ENCODE measurements at places on chromosomes 6 and 20.

DNA sequence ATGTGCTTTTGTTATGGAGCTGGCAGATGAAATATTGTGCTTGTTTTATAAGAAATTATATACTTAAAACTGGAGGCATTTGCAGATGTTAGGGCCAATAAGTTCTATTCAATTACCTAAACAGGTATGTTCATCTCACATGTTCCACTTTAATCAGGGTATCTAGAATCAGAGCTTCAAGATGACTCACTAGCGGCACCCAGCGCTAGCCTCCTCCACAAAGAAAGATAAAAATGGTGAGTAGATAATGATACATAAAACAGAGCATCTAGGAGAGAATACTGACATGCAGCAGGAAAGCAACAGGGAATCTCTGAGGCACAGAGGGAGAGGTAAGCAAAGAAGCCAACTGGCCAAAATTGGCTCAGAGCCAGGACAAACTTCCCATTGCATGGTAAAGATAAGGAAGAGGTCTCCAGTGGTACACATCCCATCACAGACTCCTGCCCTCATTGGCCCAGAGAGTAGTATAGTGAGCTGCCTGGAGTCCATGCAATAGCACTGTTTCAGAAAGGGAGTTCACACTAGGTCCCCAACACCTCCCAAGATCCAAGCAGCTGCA is 200.7 kb upstream of the SPTLC3 start:
- no peak for DNase-seq

GRCh38 chr6:164214066-164214465 is 799.5 kb downstream of the QKI start:
- no peak for DNase-seq

DNA sequence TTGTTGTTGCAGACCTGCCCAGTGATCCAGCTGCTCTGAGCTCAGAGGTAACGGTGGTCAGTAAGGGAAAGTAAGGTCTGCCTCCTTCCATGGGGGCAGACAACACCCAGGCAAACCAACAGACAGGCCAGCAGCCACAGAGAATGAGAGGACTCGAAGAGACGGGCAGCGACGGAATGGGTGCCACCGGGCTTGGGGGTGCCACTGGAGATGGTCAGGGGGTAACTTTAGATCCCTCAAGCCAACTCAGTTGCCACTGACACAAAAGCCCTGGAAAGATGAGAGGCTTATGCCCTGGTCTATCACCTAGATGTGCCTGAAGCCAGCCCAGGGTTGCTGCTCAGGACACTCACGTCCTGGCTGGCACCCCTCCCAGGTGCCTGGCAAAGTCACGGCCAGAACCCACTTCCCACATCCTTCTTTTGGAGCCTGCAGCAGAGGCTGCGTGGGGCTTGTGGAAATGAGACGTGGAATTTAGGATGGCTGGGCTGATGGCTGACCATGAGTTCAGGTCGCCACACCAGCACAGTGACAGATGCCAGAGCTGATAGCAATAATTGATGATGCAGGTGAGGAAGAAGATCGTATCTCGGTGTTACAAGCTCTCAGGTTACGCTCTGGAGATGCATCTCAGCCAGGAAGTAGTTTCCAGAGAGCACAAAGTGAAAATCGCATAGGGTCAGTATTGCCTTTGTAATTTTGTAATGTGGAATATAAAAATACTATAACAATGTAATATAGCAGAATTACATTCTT is 209.1 kb downstream of the SYNDIG1 start:
- no peak for DNase-seq

DNA sequence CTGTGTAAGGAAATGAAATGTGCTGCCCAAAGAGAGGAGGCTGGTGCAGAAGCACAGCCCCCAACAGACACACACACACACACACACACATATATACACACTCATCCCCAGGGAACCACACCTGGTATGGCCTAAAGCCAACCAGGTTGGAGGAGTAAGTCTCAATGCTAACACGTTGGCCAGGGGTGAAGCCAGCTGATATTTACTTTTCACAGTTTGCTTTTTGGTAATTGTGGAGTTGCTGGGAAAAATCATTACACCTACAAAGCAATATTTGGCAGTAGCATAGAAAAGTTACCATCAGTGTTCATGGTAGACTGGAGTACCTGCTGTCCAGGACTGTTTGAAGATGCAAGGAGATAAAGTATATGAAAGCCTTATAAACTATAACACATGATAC is 50.3 kb upstream of the NAA20 start:
- DNase-seq = no peak

DNA sequence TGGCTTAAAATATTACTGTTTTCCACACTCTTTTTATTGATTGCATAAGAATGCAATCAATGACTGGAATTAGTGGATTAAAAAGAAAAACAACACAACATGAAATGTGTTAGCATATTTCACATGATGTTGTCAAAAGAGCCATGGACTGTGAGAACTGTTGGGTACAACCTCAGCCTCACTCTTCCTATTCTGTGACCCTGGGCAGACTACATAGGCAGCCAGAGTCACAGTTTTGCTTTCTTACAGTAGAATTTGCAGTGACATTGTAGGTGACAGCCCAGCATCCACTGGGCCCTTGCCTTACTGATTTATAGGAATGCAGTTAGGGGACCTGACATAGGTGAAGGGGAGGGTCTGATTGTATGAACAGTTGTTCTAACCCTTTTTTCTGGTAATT is 471.4 kb upstream of the SLC35B3 start:
- no peak for DNase-seq

GRCh38 chr6:162708971-162709370 is 18.6 kb downstream of the PRKN start:
- DNase-seq = no peak

DNA sequence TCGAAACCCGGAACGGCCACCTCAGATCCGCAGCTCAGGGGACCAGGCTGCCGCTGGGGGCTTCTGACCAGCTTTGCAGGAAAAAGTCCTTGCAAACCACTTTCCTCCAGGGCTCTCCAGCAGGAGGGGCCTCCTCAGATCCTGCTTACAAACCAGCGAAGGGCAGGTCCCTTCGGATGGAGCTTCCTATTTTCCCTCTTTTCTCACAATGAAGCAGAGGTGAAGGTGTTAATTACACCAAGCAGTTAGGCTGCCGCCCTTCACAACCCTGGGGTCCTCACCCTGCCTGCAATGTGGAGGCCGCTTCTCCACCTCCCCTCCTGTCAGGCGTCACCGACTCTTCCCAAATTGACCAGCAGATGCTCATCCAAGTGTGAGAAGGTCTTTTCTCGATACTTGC is 5.7 kb downstream of the ARHGAP40 start:
- no peak for DNase-seq

DNA sequence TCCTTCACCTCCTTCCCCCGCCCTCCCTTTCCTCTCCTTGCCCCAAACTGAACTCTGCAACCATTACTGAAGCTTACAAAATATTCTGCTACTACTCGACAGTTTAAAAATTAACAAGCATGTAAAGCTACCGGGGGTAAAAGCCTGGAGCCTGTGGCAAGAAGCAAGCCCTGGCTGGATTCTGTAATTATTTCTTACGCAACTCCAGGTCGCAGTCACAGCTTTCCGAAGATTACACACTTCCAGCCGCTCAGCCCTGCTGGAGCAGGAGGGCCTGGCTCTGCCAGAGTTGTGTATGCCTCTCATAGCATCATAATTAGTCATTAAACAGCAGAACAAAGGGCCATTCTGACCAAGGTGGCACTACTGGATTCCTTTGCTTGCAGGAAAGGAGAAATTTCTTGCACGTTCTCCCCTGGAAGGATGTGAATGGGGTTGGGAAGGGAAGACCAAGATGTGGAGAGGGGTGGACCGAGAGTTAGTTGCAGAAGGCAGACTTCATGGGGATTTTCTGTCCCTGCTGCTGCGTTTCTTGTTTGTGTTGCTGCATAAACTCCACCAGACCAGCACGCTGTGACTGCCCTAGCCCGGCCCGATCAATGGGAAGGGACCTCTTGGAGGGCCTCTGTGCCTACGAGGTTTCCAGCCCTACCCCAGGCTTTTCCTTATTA is 23.6 kb downstream of the FOXQ1 start:
- DNase-seq = no peak

DNA sequence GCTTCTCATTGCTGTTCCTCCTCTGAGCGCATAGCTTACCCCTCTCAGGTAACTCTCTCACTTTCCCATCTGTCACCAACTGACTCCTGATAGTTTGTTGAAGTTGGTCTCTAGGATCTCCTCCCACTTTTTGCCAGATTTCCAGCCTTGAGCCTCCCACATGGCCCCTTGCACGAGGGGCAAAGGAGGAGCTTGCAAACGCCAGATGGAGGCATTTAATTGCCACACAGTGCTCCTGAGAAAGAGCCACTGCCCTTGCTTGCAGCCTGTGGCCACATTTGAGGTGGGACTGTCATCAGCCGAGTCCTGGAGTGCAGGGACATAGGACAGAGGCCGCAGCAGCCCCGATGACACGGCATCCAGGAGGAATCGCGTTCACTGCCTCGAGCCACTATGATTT is 348.7 kb downstream of the SMOC2 start:
- no peak for DNase-seq

DNA sequence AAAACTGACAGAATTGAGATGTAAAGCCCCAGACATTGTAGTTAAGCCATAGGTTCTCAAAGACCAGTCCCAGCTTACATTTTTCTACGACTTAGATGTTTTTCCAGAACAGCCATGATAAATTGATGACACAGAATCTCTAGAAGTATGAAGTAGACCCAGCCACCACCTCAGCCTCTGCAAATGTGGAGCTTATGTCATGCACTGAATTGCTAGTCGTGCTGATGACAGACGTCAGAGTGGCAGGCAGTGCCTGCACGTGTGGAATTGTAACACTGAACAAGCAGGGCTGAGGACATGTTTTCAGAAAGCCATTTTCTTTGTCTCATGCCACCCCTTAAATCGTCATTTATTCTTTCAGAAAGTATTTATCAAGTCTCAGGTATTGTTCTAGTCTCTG is 72.4 kb upstream of the TMEM181 start:
- no peak for DNase-seq

DNA sequence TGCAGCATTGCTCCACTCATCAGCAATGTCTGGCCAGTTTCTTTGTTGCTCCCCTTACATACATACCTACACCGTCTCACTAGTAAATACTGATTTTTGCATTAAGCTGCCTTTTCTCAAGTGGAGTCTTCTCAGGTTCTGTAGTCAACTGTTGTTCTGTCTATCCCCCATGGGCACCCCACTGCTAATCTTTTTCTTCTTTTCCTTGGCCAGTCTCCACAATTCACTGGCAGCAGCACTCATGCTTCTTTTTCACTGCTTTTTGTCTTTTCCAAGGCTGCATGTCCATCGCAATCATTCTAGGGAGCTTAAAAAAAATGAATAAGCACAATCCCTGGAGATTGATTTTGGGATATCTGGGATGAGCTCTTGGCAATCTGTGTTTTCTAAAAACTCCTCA is 10.3 kb upstream of the ERVFRD-1 start:
- DNase-seq = no peak

DNA sequence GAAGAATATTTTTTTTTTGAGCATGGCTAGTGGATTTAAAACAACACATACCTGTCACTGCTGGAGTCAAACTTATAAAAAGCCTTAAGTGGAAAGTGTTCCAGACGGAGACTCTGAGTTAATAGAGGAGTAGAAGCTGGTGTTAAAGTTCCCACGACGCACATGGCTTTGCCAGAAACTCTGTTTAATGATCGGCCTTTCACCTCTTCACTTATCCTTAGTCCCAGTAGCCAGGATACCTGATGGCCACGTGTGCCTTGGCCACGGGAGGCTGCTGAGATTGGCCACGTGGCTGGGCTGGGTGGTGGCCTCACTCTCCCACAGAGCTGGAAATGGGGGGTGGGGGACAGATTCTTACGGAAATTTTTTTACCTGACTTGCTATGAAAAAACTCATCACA is 333.1 kb downstream of the ZFAND3 start:
- no peak for DNase-seq

- DNase-seq = no peak
Observed at GRCh38 chr6:38064431-38064830, 244.9 kb downstream of the ZFAND3 start.

DNA sequence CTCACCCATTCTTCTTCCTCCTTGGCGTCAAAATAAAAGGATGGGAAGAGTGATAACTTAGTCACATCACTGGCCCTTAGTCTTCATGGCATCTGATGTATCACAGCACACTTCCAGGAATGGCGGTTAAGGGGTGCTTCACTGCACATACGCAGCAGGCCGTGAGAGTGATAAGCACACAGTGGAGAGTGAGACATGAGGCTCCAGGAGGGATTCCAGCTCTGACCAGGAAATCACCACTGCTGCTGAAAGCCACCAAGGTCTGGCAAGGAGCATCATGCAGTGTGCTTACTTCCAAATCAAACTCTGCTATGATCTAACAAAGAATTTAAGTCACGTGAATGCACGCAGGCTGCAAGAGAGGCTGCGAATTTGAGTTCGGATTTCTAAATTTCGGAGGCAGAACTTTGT is 62.4 kb downstream of the ARID1B start:
- no peak for DNase-seq

GRCh38 chr6:39850736-39851297 is 58.6 kb downstream of the DAAM2 start:
- DNase-seq = no peak

- peak; percentile 82 for DNase-seq
Observed at GRCh38 chr6:3351105-3351676, 92.4 kb downstream of the PSMG4 start.

GRCh38 chr20:21702553-21703470 is 2.7 kb upstream of the PAX1 start:
- DNase-seq = peak; percentile 28

DNA sequence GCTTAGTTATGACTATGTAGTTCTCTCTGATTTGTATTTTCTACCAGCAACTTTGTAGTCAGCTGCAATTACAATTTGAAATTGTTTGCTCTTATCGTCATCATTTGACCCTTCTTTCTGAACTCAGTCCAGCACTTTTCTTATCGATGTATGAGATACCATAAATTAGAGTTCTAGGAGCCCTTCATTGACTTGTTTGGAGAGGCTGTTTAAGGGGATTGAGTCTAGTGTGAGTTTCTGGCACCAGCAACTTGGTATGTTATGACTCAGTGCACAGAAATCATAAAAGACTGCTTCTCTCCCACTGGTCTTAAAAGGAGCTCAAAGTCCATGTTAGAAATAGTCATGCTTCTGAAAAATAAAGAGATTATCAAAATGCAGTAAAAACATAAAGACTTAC is 190.3 kb downstream of the TENT5A start:
- no peak for DNase-seq

GRCh38 chr6:127938701-127939100 is 37.8 kb upstream of the THEMIS start:
- no peak for DNase-seq

DNA sequence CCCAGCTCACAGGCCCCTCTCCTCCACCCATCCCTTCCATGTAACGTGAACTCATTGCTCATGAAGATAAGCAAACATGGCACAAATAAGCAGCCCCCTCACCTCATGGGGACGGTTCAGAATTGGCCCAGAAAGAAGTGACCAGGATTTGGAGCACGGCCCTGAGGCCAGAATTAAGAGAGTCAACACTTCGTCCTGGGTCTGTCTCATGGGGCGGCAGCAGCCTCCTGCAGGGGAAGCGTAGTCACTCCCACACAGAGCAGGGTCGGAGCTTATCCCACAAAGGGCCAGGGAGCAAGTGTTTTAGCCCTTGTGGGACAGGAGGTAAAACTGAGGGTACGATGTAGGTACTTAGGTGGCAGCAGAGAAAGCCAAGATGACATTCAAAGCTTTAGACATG is 28.6 kb upstream of the DACT2 start:
- DNase-seq = no peak
